ENCODE measurements at places on chromosomes 7 and 10.

DNA sequence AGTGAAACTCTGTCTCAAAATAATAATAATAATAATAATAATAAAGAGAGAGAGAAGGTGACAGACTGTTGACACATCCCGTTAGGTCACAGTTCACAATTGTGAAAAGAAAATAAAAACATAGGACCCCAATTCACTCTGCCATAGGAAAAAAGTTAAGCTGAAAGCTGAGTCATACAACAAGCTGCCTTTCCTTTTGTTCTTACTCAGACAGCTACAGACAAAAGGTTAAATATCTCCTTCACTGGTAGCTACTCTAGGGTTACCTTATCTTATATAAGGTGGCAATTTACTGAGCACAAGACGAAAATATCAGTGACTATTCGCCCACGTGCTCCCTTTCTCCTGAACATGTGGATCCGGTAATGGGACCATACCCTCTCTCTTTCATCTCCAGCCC lies 17.5 kb downstream of the TUBAL3 start:
- no peak for DNase-seq

GRCh38 chr7:91837397-91838070 lies 43.0 kb downstream of the MTERF1 start:
- DNase-seq = no peak

DNA sequence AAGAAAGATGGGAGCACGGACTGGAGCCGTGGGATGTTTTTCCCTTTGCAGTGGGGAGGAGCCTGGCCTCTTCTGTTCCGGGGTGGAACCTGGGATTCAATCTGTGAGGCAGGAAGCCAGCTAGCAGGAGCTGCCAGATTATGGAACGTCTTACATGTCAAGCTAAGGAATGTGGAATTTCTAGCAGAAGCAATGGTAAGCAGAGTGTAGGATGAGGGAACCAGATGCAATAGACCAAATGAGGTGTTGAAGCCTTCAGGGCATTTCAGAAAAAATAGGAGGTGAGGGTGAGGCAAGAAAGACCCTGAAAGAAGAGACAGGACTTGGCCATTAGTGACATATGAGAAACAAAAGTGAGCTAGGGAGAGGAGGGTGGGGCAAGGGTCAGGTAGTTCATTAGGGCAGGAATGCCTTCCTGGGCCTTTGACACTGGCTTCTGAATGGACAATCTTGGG lies 105.5 kb downstream of the CHN2 start:
- no peak for DNase-seq

DNA sequence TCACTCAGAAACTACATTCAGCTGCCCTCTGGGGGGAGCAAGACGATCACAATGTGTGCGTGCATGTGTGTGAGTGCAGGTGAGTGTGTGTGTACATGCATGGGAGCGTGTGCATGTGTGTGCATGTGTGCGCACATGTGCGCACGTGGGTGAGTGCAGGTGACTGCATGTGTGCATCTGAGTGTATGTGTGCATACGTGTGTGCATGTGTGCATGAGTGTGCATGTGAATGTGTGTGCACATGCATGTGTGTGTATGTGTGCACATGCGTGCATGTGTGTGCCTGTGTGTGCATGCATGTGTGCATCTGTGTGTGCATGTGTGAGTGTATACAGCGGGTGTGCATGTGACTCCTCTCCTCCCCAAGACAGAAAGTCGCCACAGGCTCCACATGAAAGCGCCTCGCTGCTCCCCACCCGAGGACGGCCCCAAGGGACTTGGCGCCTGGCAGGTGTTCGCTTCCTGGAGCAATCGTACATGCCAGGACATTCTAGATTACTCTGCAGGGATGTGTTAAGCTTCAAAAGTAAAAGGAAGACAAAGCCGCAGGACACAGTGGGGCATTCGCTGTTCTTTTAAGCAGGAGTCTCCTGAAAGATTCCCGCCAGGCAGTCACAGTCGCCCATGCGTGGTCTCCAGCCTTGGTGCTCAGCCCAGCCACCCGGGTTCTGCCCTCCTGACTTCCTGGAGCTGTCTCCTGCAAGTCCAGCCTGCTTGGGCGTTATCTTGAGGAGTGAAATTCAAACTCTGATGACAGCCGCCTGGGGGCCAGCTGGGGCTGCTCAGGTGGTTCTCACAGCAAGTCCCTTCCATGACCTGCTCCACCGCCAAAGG lies 42.0 kb upstream of the ADGRA1 start:
- no peak for DNase-seq

DNA sequence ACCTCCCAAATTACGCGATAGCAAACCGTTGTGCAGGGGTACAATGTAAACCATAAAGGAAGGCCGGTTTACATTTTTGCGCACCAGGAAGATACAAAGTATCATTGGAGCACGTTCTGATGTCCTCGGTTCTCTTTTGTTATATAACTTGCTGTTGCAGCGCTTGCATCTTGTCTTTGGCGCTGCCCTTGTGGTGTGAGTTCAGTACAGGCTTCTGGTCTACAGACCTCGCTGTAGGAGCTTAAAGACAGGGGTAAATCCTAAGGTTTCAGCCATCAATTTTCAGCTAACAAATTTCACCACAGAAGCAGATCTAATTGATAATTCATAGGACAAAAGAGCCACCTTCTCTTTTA lies 1.5 kb upstream of the MKX start:
- DNase-seq = no peak

- DNase-seq = no peak
Observed at GRCh38 chr10:125000366-125001312, 58.7 kb downstream of the ZRANB1 start.

DNA sequence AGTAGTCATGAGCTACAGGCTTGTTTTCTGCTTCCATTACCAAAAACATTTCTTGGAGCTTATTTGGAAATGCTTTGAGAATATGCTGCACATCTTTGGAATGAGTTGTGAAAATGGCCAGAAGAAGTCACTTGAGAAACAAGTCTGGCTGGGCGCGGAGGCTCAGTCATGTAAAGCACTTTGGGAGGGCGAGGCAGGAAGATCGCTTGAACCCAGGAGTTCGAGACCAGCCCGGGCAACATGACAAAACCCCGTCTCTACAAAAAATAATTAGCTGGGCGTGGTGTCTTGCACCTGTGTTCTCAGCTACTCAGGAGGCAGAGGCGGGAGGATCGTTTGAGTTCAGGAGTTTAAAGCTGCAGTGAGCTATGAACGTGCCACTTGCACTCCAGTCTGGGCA lies 882 bp upstream of the CHCHD1 start:
- no peak for DNase-seq

Data from cortex of kidney (tissue), 1 donor.